ENCODE measurements at places on chromosomes 7 and 10. TPM values are rescaled to one million over a fixed set of nuclear protein-coding genes. Genes with fewer than 3 reads are reported as not detected.

Gene BTBD16
- 0.15 TPM for total RNA-seq

- no peak for DNase-seq
These were observed 94.5 kb upstream of the CARD11 start for GRCh38 chr7:3138206-3138605.

- no peak for DNase-seq
These were observed 8.3 kb downstream of the GALNT17 start for GRCh38 chr7:71140264-71140663.

DNA sequence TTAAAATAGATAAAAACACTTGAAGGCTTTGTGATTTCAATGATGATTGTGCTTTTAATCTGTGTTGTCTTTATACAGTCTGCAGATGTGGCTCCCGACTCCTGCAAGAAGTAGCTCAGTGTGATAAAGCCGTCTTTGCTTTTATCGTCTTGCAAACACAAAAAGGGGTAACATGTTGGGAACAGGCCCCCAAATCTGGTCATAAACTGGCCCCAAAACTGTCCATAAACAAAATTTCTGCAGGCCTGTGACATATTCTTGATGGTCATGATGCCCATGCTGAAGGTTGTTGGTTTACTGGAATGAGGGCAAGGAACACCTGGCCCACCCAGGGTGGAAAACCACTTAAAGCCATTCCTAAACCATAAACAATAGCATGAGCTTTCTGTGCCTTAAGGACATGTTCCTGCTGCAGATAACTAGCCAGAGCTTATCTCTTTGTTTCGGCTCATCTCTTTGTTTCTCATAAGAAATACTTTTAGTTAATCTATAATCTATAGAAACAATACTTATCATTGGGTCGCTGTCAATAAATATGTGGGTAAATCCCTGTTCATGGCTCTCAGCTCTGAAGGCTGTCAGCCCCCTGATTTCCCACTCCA lies 14.8 kb upstream of the ZNF485 start:
- DNase-seq = no peak

DNA sequence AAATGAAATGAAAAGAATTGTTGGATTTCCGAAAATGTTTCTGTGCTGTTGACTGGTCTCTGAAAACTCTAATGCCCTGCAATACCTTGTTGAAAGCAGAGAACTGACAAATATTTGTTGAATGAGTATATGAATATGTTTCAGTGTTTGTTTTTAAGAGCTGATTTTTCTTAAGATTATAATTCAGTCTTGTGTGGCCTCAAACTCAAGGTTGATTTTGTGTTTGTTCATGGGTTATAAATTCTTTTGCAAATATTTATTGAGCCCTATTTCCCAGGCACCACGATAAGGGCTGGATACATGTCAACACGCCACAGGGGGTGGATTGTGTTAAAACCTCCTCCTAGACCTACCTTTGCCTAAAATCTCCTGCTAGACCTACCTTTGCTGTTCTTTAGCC lies 203.9 kb upstream of the PLPP4 start:
- DNase-seq = no peak

Gene RBM20
- 1.9 TPM for total RNA-seq

All from left colon (tissue), 2 donors.